ENCODE measurements at places on chromosomes 11 and 22.

- no peak for DNase-seq
Observed at GRCh38 chr11:112537846-112538330, 277.2 kb upstream of the PLET1 start.

- DNase-seq: no peak
Observed at GRCh38 chr11:64546600-64546999, 44.4 kb upstream of the SLC22A12 start.

- no peak for DNase-seq
Observed at GRCh38 chr11:97163631-97164191, 773.9 kb downstream of the JRKL start.

DNA sequence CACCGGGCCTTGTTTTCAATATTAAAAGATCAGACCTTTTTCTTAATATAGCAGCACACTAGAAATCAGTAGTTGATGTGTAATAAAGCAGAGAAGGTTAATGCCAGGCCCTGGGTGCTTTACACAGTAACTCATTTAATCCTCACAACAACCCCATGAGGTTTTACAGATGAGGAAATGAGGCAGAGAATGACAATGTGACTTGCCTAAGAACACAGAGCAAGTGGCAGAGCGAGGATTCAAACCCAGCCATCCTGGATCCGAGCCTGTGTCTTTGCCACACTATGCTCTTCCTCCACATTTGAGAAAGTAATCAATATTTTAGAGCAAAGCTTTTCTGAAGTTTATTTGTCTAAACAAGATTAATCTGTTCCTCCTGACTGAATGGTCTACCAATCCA, 7.2 kb downstream of the JAML start:
- no peak for DNase-seq

DNA sequence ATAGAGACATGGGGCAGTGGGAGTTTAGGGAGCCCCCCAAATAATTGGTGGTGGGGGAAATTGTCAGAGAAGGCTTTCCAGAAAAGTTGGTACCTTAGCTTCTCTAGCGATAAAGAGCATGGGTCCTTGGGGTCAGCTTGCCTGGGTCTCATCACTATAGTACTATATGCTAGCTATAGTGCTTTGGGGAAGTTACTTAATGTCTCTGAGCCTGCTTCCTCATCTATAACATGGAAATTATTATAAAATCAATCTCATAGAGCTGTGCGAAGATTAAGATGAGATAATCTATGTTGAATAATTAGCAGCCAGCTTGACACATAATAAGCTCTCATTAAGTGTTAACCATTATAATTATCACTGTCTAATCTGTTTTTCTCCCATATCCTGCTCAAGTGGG, 41.2 kb downstream of the STIM1 start:
- DNase-seq: no peak

Data from stimulated activated CD4-positive, alpha-beta T cell treated with anti-CD3 and anti-CD28 coated beads, Interleukin-1b, Interleukin-23, amount 100 ng/mL, for 1 hour (primary cell).